ENCODE measurements at places on chromosomes 16 and 17. TPM values are rescaled to one million over a fixed set of nuclear protein-coding genes. Genes with fewer than 3 reads are reported as not detected.

- DNase-seq, result no peak
These were observed 262.7 kb upstream of the KCNJ16 start for GRCh38 chr17:69812240-69812837.

DNA sequence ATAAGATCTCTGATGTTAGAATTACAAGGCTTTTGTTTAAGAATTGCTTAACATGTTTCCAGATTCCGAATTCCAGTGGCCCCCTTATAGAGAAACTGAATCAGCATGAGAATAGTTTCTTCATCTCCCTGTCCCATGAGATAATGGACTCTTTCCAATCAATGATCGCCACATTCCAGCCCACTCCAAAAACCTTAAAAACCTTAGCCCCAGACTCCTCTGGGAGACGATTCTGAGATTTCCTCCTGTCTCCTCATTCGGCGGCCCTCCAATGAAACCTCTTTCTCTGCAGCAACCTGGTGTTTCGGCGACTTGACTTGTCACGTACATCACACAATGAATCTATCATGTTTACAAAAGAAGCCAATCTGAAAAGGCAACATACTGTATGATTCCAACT is 197.1 kb upstream of the PSMD7 start:
- DNase-seq, result no peak

TMEM235 gene
- not detected for polyA plus RNA-seq

GRCh38 chr16:57143149-57143921 is 42.5 kb downstream of the PSME3IP1 start:
- DNase-seq, result no peak

- DNase-seq, result no peak
These were observed 2.5 kb downstream of the SEC14L1 start for GRCh38 chr17:77143306-77143705.

DNA sequence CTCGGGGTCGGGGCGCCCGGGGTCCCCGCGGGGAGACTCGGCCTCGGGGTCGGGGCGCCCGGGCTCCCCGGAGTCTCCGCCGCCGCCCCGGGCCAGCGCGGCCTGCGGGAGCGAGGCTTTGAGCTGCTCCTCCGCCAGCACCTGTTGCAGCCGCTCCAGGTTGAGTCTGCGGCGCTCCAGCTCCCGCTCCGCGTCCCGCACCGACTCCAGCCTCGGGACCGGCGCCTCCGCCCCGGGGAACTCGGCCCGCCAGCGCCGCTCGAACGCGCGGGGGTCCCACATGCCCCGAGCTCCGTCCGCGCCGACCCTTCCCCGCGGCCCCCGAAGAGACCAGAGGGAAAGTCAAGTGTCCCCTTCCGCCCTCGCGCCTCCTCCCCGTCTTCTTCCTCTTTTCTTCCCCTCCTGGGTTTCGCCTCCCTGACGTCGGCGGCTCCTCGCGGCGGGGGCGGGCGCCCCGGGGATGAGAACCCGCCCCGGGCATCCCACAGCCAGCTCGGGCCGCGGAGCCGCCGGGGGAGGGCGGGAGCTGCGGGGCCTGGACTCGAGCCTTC is 40.8 kb upstream of the BHLHA9 start:
- DNase-seq, result peak; percentile 93

GRCh38 chr17:27810211-27810901 is 10.0 kb upstream of the NOS2 start:
- DNase-seq, result no peak

- no peak for DNase-seq
These were observed 54.0 kb downstream of the ANKRD11 start for GRCh38 chr16:89436366-89436765.

GRCh38 chr16:9706217-9706836 is 475.9 kb downstream of the GRIN2A start:
- DNase-seq, result no peak

GRCh38 chr16:2497116-2497630 is 16.6 kb upstream of the ATP6V0C start:
- DNase-seq, result peak; percentile 72

DNA sequence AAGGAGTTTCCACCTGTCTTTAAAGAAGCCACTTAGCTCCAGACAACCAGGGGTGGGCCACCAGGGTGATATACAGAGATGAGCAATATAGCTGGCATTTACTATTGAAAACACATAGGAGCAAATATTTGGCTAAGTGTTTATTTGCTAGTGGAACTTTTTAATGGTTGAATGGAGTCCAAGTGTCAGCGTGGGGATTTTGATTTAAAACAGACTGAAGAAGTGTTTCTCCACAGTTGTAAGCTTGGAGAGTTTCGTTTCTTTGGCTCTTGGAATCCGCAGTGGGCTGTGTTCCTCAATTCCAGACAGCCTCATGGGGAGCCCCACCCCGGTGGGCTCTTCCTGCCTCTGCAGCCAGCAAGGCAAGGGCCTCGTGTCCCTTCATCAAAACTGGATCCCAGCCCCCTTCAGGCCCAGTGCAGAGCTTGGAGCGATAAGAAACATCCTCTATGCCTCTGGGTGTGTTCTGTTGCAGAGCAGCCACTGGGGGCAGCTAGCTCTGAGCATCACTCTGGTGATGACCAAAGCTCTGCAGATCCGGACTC is 36.1 kb downstream of the NOG start:
- DNase-seq, result no peak

DNA sequence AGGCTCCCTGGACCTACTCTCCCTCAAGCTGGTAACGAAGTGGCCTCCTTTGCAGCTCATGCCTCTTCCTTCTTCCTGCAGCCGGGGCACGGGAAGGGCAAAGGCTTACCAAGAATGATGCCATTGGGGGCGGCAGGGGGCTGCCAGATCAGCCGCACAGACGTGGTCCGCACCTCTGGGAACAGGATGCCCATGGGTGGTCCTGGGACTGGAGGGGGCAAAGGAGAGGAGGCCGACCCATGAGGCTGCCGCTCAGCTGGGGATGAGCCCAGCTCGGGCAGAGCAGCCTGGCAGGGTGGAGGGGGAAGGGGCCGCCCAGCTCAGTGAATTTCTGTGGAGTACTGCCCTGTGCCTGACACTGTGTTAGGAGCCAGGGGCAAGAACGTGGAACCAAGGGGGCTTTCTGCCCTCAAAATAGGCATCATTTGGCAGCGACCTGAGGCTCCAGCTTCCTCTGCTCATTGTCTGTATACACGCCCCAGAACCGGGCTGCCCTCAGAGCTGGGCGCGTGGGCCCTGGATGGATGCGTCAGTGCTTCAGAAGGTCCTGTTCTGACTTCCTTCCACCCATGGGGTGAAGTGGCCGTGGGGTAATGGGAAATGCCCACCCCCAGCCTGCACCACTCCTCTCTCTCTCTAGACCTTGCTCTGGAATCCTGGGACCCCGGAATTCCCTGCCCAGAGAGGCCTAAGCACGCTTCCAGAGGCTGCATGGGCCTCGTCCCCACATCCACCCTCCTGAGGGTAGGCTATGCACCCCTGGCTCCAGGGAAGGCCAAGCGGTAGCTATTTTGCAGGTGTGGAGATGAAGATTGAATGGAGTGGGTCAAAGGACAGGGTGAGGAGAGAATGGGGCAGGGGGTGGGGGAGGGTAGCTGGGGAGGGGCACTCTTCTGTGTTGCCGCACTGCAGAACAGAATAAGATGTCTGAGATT is 79.8 kb upstream of the CDC42EP4 start:
- peak; percentile 54 for DNase-seq

GRCh38 chr17:82300707-82301270 is 16.6 kb downstream of the CD7 start:
- DNase-seq, result peak; percentile 96

TPSB2 gene
- 0.50 TPM for polyA plus RNA-seq

KCNG4 gene
- not detected for polyA plus RNA-seq

- peak; percentile 28 for DNase-seq
These were observed 119.6 kb downstream of the ZFHX3 start for GRCh38 chr16:72928090-72928981.

DNA sequence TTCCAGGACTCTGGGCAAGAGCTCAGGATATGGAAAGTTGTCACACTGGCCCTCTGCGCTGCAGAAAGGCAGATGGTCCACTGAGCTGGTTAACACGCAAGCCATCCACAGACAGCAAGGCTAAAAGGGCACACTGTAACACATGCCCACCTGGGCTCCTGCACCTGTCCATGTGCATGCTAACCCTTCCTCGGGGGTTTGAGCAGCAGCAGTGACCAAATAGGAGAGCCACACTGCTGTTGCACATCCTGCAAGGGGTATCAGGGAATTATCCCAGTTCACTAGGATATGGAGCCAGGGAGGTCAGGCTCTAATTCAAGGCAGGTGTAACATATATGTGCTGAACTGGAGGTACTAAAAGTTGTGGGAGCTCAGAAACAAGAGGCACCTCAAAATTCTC is 471.0 kb upstream of the CDH5 start:
- no peak for DNase-seq

FBXW10B gene
- polyA plus RNA-seq, result 0.28 TPM

- no peak for DNase-seq
These were observed 594 bp downstream of the MAPK8IP3 start for GRCh38 chr16:1706386-1707192.
